ENCODE measurements at places on chromosomes 13 and 19. TPM values are rescaled to one million over a fixed set of nuclear protein-coding genes. Genes with fewer than 3 reads are reported as not detected.
A peak's percentile ranks its signal among the peaks of the same experiment; 100 is the strongest.

GRCh38 chr19:3987619-3988371 lies 2.5 kb upstream of the EEF2 start:
- DNase-seq = peak; percentile 75

GRCh38 chr19:10836479-10837330 lies 693 bp upstream of the TMED1 start:
- DNase-seq = peak; percentile 75

DNA sequence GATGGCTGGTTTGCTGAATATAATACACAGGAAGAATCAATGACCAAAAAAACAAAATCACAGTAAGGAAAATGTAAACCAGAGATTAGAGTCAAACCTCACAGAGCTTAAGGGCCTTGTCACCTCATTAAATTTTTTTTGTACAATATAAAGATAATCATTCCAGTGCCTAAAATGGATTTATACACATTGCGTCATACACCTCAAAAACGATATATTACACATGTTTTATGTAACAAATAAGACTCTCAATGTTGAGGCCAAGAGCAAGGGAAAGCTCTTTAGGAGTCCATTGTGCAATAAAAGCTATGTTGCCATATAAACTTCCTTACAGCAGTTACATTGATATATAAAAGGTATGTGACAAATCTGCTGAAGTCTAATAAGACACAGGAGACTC lies 856.7 kb upstream of the SLITRK1 start:
- no peak for DNase-seq

- DNase-seq = no peak
These were observed 226.2 kb downstream of the KCNRG start for GRCh38 chr13:50241479-50241878.

- DNase-seq = no peak
These were observed 6.4 kb upstream of the EFNB2 start for GRCh38 chr13:106541826-106542225.

DNA sequence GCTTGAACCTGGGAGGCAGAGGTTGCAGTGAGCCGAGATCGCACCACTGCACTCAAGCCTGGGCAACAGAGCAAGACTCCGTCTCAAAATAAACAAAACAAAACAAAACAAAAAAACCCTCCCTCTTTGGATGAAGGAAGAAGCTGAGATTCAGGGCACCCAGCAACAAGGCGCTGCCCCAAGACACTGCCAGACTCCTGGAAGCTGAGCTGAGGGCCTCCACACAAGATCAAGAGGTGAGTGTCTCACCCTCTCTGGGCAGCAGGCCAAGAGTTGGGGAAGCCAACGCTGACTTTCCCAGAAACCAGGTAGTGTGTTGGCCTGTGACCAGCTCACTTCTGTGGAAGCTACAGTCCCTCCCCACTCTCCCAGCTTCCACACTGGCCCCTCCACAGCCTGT lies 3.7 kb upstream of the TYROBP start:
- no peak for DNase-seq

DNA sequence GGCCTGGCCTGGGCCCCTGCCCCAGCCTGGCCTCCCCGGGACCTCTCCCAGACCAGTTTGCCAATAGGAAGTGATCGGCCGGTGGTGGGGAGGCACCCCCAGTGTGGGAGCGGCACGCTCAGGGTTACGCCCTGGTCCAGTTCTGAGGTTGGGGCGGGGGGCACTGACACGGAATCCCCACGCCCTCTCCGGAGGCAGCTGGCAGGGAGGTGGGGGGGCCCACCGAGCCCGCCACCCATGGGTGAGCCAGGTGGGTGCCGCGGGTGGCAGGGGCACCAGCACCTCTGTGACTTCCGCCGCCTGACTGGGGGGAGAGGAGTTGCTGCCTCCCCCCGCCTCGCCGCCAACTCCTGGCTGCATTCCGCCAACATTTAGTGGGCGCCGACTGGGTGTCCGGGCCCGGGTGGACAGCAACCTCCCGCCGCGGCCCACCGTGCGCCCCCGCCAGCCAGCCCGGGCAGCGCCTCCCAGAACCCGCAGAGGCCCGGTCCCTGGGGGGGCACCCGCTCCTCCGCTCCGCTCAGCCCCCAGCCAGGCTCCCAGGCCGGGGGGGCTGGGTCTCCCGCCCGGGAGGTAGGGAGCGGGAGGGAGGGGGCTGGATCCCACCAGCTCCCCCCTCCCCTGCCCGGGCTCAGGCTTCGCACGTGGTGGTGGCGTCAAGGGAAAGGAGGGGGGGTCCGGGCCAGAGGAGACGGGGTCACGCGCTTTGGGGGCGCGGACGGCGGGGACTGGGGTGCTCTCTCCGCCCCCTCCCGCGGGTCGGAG lies 2.0 kb downstream of the ZBTB7A start:
- DNase-seq = peak; percentile 60

- DNase-seq = no peak
These were observed 600.0 kb downstream of the FGF9 start for GRCh38 chr13:22270881-22271280.

- DNase-seq = no peak
These were observed 1552.5 kb downstream of the UQCRFS1 start for GRCh38 chr19:27660428-27660827.

- DNase-seq = no peak
These were observed 435.6 kb downstream of the FOXO1 start for GRCh38 chr13:40230833-40231266.

GRCh38 chr19:5916181-5916708 lies 2.2 kb downstream of the CAPS start:
- DNase-seq = no peak

DNA sequence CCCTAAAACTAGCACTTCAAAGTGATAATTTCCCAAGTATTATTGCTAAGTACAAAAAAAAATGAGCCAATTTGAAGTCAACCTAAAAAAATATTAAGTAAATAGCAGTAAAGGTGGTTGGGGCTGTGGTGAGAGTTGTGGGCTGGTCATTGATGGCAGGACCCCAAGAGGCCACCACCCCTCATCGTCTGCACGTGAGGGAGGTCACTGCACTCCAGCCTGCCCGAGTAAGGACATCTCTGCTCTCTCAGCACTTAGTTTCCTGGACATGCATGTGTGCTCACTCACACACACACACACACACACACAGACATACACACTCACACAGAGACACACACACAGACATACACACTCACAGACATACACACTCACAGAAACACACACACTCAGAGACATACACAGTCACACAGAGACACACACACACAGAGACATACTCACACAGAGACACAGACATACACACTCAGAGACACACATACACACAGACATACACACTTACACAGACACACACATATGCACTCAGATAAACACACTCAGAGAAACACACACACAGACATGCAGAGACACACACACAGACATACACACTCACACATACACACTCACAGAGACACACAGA lies 127.2 kb upstream of the SOX1 start:
- DNase-seq = no peak

Gene SCAF1
- 54.3 TPM for total RNA-seq

Gene DKKL1
- total RNA-seq = not detected
